ENCODE measurements at places on chromosomes 1 and 21.

DNA sequence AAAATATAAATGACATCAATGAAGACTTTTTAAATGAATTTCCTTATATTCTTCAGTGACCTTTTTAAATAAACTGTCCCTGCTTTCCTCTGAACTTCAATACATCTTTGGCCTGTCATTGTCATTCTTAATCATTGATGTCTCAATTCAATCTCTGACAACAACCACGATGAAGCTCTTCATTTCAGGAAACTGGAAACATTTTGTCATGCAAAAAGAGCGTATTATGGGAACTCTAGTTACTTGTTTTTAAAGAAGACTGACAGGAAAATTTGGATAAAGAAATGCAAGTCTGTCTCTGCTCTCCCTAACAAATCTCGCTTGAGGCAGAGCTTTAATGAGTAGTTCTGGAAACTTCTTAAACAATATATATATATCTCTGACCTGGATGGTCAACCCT is 535.8 kb upstream of the ADGRL2 start:
- DNase-seq = no peak

GRCh38 chr1:236013330-236013729 is 51.6 kb downstream of the NID1 start:
- no peak for DNase-seq

- no peak for DNase-seq
Measured at GRCh38 chr1:222377428-222378088, 170.3 kb downstream of the HHIPL2 start.

- DNase-seq = no peak
Measured at GRCh38 chr1:241598249-241598648, 41.9 kb downstream of the CHML start.
